ENCODE measurements at places on chromosomes 4 and X. TPM values are rescaled to one million over a fixed set of nuclear protein-coding genes. Genes with fewer than 3 reads are reported as not detected.

CLGN gene
- total RNA-seq, result 11.8 TPM

PARM1 gene
- 0.77 TPM for total RNA-seq

SMIM31 gene
- not detected for total RNA-seq

TMEM31 gene
- total RNA-seq, result not detected

PPEF2 gene
- not detected for total RNA-seq

ZXDA gene
- 7.4 TPM for total RNA-seq

DNA sequence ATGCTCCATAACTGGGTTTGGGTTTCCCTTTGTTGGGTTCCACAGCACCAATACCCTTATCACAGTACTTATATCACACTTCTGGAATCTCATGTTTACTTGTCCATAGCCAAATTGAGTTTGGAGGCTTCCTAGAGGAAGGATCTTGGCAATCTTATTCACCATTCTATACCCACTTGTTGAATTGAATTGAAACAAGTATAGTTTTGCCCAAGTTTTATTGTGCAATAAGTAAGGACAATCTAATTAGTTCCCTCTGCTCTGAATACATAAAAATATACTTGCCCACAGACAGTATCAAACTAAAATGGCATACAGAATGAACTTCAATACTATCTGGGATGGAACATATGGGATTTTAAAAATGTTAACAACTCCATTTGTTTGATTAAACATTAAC lies 40.3 kb downstream of the SEC31A start:
- DNase-seq, result no peak

DNA sequence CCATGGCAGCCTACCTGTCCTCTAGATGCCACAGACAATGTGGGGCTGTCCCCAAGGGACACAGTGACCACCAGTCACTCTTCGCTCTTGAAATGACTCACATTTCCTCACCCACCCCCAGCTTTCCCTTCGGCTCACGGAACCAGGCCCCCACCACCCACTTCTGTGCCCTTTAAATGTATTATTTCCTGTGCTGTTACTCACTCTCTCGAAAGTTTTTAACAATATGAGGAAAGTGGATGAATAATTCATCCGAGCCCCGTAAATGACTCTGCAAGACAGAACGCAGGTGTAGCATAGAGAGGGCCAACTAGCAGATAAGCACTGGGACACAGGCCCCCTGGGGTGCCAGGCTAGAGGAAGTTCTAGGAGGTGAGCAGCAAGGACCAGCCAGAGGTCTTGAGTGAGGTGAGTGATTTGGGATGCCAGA lies 179.5 kb upstream of the TBL1X start:
- DNase-seq, result no peak

DNA sequence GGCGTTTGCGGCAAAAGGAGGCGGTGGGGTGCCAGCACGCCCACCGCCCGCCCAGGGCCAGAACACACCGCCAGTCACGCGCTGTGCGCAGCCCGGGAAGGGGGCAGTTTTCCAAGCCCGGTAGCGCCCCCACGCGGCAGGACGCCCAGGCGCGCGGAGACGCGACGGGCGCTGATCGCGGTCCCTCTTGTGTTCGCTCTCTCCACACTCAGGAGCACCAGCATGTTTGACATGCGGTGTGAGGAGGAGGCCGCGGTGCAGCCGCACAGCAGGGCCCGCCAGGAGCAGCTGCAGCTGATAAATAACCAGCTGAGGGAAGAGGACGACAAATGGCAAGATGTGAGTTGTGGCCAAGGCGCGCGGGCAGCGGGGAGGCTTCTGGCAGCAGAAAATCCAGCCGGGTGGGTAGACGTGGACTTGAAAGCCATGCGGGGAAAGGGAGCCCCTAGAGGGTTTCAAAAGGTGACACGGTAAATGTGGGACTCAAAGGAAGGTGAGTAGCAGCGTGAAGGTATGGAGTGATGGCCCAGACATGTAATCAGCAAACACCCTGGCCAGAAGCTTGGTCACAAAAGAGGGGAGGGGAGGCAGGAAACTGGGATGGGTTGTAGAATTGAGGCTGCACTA lies 104.1 kb downstream of the PHOX2B start:
- DNase-seq, result peak; percentile 57

DNA sequence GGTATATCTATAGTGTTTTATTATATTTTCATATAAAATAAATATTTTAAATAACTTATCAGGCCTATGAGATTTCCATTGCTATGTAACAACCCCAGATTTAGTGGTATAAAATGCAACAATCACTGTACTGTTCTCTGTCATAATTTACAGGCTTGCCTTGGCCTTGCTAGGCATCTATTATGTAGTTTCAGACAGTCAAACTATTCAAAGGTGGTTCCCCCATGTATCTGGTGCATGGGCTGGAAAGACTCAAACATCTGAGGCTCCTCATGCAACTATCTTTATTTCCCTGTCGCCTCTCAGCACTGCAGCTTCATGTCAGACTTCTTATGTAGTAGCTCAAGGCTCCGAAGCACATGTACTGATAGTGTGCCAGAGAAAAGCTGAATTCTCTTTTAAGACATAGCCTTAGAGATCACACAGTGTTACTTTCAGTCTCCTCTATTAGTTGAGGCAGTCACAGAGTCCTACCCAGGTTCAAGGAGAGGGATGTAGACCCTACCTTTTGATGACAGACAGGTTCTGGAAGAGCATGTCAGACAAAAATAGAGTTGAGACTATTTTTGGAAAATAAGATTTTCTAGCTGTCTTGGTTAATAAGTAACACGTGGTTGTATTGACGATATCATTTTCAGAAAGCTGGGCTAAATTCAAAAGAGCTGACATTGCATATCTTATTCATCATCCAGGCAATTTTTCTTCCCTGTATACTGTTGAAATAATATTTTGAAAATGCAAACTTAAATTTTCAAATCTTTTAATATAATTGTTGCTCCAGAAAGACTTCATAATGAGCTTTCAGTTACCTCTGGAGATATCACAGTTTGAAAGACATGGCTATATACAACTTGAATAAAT lies 19.4 kb downstream of the MTTP start:
- no peak for DNase-seq

DNA sequence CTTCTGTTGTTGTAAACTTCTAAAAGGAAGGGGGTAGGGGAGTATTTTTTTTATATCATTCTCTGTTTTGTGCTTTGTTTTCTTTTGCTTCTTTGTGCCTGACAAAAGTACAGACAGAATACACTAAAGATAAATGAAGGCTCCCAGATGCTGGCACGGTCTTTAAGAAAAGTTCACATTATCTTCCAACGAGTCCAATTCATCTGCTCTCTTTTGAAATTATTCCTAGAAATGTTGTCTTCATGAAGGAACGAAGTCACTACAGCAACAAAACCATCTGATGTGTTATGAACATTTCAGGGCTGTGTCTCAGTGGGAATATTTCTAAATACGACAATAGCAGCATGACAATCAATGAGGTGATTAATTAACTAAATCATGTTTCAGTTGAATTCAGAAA lies 813.8 kb upstream of the HTR2C start:
- DNase-seq, result peak; percentile 52

- peak; percentile 66 for DNase-seq
Observed at GRCh38 chrX:9829308-9830267, 43.4 kb downstream of the SHROOM2 start.

GRCh38 chr4:95921470-95921869 lies 81.6 kb downstream of the PDHA2 start:
- no peak for DNase-seq

GRCh38 chr4:83217721-83218522 lies 66.7 kb downstream of the COQ2 start:
- DNase-seq, result no peak

GRCh38 chr4:18105030-18106011 lies 83.8 kb upstream of the LCORL start:
- DNase-seq, result peak; percentile 2

GRCh38 chrX:63551856-63552255 lies 200.7 kb upstream of the SPIN4 start:
- no peak for DNase-seq

- no peak for DNase-seq
Observed at GRCh38 chrX:139766545-139766983, 58.6 kb upstream of the MCF2 start.

DNA sequence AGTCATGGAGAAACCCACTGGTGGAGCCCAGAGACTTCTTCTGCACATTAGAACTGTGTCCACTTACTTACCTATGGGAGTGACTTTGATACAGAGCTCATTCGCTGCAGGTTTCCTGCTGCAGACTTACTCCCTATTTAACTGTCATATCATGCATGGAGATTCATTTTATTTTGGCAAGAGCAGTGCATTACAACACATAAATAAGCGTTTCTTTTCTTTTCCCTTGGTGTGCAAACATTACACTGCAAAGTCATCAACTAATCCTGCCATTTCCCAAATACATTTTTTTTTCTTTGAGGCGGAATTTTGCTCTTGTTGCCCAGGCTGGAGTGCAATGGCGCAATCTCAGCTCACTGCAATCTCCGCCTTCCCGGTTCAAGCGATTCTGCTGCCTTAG lies 230.9 kb upstream of the SFRP2 start:
- no peak for DNase-seq

- no peak for DNase-seq
Observed at GRCh38 chr4:141098163-141098562, 35.1 kb downstream of the RNF150 start.
